ENCODE measurements at places on chromosomes 4 and X. TPM values are rescaled to one million over a fixed set of nuclear protein-coding genes. Genes with fewer than 3 reads are reported as not detected.

GRCh38 chrX:96715481-96715880, 30.8 kb downstream of the DIAPH2 start:
- no peak for DNase-seq

GRCh38 chr4:177301126-177301639, 8.5 kb upstream of the NEIL3 start:
- DNase-seq, result no peak

DNA sequence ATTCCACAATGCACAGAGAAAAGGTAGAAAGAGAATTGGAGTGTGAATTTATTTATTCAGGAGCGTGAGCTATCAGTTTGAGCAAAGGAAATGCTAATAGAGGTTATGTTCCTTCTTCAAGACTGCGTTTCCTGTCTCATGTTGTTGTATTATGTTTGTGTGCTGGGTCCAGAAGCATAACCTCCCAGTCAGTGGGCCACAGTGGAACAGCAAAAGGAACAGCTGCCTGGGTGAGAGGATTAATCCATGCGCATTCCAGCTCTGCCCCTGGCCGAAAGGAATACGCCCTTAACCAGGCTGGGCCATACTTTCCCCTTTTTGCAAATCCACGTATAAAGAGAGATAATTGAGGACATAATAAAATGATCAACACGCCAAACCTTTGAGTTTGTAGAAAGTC, 32.4 kb upstream of the ARX start:
- no peak for DNase-seq

DNA sequence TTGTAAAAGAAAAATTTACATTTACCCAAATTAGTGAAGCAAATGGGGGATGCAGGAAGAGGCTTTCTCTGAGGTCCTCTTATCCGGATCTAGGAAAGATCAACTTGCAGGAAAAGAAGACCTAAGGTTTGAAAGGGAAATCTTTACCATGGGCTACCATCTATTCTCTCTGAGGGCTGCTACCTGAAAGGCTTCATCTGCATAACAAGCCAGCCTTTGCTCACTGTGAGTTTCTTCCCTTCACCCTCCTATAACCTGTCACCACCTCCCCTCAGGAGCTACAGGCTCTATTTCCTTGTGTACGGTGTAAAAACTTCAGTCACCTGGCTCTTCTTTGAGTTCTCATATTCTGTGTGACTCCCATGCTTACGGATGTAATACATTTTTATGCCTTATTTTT, 118.6 kb upstream of the BEND4 start:
- no peak for DNase-seq

DNA sequence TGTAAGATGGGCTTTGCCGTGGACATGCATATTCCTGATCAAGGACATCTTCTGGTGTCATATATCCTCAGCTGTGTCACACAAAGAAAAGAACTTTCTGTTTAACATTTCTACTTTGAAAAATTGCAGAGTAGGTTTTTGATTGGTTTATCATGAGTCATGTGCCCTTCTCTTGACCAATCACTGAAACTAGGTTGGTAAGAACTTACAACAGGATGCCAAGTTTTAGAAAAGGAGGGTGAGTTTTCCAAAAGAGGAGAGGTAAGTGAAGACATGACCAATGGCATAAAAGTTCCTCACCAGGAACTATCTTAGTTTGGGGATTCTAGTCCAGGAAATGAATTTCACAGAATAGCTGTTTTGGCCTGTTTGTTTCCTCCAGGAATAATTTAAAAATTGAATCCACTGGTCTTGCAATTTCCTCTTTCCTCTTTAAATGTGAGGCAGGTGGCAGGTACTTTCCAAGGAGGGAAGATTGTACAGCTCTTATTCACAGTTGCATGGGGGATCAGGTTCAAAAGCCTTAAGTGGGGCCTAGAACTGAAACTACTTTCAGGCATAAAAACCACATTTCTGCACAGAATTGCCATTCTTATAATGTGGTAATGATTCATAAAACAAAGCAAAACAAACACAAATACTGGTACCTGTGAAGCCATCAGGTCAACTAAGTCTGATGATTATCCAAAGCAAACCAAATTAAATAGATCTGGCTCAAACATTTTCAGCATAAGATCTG, 1114.5 kb upstream of the LCORL start:
- no peak for DNase-seq

Gene GPRASP3
- polyA plus RNA-seq, result 20.8 TPM

DNA sequence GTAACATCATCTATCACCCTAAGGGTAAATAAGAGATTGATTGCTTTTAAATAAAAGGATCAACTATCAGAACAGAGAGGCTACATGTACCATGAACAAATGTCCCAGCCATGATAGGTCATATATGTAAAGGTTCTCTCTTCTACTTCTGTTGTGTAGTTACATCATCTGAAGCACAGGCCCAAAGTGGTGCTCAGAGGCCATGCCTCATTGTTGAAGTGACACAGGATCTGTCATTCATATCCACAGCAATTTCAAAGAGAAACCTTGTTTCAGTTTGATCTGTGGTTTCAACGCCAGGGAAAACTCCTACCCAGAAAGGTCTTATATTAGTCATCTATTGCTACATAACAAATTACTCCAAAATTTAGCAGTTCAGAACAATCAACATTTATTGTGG, 269.2 kb upstream of the MAOA start:
- no peak for DNase-seq

Gene MTTP
- polyA plus RNA-seq, result 13.7 TPM

- DNase-seq, result no peak
Observed at GRCh38 chr4:143021384-143021783, 163.3 kb upstream of the USP38 start.

Gene LONRF3
- 0.85 TPM for polyA plus RNA-seq

GRCh38 chrX:115957862-115958490, 212.6 kb upstream of the AGTR2 start:
- DNase-seq, result no peak

DNA sequence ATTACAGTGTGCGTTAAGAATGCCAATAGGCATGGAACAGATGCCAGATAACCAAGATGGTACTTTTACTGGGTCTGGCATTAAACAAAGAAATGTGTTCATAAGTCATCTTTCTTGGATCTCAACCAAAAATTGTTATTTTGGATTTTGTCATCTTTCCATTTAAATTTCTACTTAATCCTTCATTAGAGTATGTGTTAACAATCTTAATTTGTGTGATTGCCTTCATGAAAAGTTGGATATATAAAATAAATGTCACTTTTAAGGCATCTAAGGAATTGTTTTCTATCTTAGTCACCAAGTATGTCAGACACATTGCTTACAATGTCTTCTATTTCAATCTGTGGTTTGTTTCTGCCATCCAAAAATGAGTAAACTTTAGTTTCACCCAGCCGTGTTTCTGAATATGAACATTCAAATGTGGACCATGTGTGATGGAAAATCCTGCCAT, 87.5 kb downstream of the PALLD start:
- DNase-seq, result no peak
